Fibroblast of lung (primary cell): ENCODE measurements at places on chromosomes 2 and 18. TPM values are rescaled to one million over a fixed set of nuclear protein-coding genes. Genes with fewer than 3 reads are reported as not detected.

The VAMP5 gene
- 45.5 and 69.5 TPM in 2 replicates for total RNA-seq

The KLHL41 gene
- 3.8 and 4.6 TPM in 2 replicates for total RNA-seq

The CHRNG gene
- total RNA-seq: not detected in 2 replicates

The STARD6 gene
- total RNA-seq: 0.33 TPM in 1 of 2 replicates, not detected in the other

- DNase-seq: no peak
These were observed 77.8 kb downstream of the ANTXR1 start for GRCh38 chr2:69090820-69091219.

DNA sequence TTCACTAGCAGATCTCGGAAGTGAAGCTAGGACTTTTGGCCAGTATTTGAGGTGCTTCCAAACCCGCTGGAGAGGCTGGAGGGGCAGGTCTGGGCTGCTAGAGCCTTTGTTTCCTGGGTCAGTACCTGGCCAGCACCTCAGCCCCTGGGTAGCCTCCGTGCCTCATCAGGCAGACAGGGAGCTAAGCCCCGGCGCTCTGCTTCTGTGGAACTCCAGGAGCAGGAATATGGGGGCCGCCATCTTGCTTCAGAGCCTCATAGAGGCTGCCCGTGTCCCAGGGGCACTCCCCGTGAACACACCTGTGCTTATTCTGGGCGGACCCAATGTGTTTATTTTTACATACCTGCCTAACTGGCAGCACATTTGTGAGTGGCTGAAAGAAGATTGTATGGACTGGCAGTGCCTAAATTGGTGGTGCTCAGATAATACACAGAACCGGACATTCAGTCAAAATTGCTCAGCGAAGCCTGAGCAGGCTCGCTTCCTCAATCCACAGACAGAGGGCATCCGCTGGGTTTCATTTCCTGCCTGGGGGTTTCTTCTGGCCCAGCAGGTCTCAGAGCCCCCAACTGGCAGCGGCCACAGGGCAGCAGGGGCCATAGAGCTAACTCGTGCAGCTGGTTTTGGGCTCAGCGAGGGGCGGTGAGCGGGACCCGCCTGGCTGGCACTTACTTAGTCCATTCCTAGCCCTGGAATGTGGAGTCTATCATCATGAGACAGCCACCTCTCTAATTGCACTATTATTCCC lies 176.8 kb upstream of the ALKAL2 start:
- no peak for DNase-seq

DNA sequence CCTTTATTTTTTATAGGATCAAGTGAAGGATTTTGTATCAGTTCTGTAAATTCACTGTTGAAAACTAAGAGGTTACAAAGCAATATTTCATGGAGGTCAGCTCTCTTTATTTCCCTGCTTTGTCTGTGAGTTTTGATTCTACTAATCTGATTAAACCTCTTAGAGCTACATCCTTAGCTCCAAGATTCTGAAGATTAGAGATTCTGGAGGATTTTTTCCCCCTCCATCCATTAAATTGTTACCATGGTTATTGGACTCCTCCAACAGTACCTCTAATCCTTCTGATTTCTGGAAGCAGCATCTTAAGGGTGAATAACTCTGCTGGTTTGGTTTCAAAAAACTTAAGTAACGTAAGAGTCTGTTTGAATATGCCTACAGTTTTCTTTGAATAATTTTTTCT lies 110.0 kb downstream of the TANC1 start:
- DNase-seq: no peak

- peak; percentile 89 for DNase-seq
These were observed at the start of gene ZSWIM2 for GRCh38 chr2:186848873-186849578. ZSWIM2 (minus strand) TSS chr2:186849170; CDS start chr2:186849130, 40 bp downstream.

GRCh38 chr18:8839281-8839680 lies 133.9 kb downstream of the MTCL1 start:
- DNase-seq: peak; percentile 57

GRCh38 chr2:96171831-96172230 lies 26.6 kb upstream of the DUSP2 start:
- DNase-seq: no peak

GRCh38 chr2:44843086-44843485 lies 98.4 kb upstream of the SIX3 start:
- no peak for DNase-seq

- no peak for DNase-seq
These were observed 28.1 kb downstream of the FAP start for GRCh38 chr2:162215162-162215561.

DNA sequence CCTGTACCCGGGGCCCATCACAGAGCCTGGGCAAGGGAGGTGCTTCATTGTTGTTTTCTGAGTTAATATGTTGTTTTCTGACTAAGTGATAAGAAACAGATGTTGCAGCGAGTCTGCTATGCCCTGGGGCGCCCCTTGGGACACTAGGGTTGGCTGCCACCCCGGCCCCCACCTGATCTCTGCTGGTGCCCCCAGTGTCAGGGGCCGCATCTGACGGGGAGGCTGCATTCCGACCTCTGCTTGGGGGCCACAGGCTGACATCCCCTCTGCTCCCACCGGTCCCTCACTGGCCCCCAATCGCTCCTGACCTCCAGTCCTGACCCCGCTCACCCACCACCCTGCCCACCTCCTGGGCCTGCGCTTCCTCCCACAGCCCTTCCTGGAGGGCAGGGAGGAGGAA lies 65.9 kb downstream of the LONRF2 start:
- DNase-seq: no peak

GRCh38 chr18:48216639-48217257 lies 192.4 kb downstream of the ZBTB7C start:
- no peak for DNase-seq

DNA sequence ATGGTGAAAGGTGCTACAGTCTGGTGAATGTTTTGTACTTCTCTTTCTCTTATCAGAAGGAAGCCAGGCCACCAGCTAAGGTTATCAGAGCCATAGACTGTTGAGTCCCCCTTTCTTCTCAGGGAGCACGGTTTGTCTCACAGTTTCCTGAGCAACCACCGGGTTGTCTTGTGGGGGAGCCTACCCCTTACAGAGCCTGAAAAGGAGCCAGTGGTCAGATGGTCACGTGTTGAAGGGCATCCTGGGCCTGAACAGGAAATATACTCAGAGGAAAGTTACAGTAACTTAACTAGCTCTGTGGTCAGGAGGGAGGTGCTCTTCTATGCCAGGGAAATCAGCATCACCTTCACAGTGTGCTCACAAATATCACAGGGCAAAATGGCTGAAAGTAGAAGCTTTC lies 11.6 kb downstream of the CD28 start:
- DNase-seq: peak; percentile 13

DNA sequence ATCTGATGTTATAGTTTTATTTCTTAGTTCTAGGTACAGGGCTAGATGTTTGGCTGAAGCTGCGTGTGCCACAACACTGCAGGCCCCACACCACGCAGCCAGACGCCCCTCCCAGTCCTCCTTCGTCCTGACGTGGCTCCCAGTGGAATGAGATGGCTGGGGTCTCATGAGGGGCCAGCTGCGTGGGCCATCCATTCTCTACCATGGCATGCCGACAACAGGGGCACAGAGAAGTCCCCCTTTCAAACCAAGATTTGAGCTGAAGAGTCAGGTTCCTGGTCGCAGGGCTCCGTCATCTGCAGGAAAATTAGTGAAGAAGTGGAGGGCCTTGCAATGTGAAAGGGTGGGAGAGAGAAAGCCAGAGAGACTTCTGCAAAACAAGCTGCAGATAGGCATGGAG lies 64.5 kb downstream of the PARD6G start:
- DNase-seq: no peak

GRCh38 chr18:55012008-55012407 lies 52.7 kb upstream of the CCDC68 start:
- DNase-seq: peak; percentile 51

GRCh38 chr18:6249170-6249569 lies 165.5 kb downstream of the L3MBTL4 start:
- no peak for DNase-seq
